Cardiac fibroblast (primary cell): ENCODE measurements at places on chromosomes 12 and 14.

- DNase-seq = peak; percentile 81
These were observed 14.0 kb downstream of the SMCO2 start for GRCh38 chr12:27460471-27460978.

DNA sequence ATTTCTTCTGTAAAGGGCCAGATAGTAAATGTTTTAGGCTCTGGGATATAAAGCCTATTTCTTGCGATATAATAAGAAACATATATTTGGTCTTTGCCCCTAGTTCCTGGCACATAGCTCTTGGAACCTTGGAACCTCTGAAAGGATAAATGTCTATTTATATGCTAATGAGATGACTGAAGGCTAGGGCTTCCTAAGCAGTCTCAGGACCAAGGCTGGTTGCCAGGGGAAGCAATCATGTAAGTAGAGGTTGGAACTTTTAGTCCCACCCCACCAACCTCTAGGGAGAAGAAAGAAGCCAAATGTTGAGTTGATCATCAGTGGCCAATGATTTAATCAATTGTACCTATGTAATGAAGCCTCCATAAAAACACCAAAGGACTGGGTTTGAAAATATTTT lies 26.6 kb upstream of the NFYB start:
- no peak for DNase-seq

DNA sequence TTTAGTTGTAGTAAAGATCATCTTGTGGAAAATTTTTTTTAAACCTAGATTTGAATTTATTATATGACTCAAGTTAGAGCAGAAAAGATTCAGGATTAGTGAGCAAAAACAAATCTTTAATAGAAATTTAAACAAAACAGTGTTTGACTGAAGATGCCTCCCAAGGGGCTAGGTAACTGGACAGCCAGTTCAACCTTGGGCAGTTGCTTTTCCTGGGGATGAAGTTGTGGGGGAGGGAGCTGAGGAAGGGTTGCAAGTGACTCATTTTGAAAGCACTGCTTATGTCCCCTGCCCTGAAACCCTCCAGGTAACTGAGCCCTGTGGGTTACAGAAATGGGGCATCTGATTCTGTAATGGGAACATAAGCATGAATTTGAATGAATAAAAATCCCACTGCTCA lies 13.1 kb downstream of the CFAP54 start:
- peak; percentile 50 for DNase-seq

DNA sequence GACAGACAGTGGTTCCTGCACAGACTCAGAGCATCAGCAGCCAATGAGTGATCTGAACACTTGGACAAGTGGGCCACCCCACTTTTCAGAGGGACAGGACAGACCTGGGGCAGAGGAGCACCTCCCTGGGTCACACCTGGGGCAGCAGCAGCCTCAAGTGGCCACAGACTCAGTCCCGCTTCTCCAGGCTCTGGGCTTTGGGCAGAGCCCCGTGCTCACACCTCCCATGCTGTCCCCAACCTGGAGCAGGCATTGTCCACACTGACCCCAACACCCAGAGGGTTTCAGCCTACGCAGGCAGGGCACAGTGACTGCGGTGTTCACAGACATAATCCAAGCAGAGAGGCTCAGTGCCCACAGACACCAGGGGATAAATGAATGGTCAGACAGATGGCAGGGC lies 135.5 kb upstream of the SFSWAP start:
- no peak for DNase-seq

DNA sequence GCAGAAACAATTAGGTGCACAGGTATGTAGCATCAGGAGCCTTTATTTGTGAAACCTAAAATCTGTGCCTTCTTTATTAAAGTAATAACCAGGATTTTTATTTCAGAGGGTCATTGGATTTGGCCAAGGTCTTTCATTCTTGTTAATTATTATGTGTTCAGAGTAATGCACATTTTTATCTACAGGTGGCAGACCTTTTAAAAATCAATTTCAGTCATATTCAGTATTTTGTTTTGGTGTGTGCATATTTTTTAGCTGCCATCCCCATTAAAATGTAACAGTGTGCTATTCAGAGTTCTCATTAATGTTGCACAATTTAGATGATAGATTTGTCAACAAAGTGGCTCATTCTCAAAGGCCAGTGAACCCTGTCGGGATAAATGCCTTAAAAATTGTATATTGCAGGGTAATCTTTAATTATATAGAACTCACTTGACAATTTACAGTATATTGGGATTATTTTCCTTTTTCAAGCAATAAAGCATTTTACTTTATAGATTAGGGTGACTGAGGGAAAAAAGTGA lies 319.3 kb upstream of the SOX5 start:
- no peak for DNase-seq

GRCh38 chr12:93990832-93991803 lies 157.3 kb upstream of the PLXNC1 start:
- DNase-seq = peak; percentile 73

GRCh38 chr12:10140001-10140400 lies 10.0 kb upstream of the CLEC7A start:
- DNase-seq = peak; percentile 75

DNA sequence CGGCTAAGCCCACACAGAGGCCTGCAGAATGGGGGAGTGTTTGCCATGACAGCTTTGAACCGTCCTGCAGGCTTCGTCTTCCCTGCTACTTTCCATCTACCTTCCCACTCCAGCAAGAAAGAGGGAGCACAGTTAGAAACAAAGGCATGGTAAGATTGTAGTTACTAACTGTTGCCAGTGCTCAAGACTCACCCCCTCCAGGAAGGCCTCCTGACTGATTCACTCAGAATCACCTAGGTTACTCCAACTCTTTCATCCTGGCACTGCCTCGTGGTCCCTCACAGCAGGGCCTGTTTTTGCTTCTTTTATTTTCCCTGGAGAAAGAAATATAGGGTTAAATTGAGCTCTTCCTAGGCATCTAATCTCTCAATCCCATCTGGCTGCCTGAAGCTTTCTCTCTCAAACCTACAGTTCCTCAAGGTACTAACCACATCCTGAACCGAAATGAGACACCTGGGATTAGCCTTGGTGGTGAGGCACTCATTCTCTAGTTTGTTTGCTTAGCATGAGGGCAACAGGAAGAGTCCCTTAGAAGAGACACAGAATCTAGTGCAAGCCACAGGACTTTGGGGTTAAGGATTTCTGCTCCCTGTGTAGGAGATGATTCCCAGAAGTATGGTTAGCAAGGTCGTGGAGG lies 7.8 kb downstream of the GALNT6 start:
- DNase-seq = no peak

- DNase-seq = no peak
These were observed 435.9 kb downstream of the TMTC2 start for GRCh38 chr12:83122623-83122934.

- no peak for DNase-seq
These were observed 11.0 kb downstream of the TPH2 start for GRCh38 chr12:71949646-71950045.

- DNase-seq = no peak
These were observed 28.8 kb downstream of the MAP3K9 start for GRCh38 chr14:70780396-70781075.

DNA sequence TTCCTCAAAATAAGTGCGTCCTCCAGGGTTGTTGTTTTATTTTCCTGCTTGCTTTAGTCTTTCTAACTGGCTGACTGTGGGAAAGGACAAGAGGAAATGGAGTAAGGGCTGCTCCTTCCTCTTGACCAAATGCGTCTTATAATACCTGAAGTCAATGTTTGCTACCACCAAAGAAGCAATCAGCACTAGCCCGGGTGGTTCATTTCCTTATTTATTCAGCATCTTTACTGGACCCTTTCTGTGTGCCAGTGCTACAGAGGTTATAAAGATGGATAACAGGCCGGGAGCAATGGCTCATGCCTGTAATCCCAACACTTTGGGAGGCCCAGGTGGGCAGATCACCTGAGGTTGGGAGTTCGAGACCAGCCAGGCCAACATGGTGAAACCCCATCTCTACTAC lies 15.1 kb upstream of the RPS6KA5 start:
- DNase-seq = no peak

DNA sequence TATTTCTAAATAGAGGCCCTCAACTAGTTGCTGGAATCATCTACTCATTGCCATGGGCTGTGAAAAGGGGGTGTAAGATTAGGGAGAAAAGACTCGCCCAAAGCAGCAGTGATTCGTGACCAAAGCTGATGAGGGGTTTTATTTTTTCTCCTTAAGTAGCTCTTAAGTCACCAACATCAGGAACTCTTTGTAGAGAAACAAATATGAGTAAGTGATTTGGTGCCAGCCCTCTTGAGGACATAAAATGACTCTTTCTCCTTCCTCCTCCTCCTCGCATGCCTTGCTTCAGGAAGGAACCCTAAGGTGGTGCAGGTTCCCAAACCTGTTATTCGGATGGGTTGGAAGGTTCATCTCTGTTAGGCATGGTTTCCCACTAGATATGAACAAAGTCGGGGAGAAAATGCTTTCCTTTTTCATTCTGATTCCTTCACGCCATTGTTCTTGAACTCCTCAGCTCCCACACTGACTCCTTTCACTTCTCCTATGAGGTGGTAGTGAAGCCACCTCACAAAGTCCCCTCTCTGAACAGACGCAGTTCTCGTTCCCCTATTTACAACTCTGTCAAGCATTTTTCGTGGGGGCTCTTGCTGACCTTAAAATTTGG lies 113.4 kb downstream of the ETV6 start:
- DNase-seq = no peak

DNA sequence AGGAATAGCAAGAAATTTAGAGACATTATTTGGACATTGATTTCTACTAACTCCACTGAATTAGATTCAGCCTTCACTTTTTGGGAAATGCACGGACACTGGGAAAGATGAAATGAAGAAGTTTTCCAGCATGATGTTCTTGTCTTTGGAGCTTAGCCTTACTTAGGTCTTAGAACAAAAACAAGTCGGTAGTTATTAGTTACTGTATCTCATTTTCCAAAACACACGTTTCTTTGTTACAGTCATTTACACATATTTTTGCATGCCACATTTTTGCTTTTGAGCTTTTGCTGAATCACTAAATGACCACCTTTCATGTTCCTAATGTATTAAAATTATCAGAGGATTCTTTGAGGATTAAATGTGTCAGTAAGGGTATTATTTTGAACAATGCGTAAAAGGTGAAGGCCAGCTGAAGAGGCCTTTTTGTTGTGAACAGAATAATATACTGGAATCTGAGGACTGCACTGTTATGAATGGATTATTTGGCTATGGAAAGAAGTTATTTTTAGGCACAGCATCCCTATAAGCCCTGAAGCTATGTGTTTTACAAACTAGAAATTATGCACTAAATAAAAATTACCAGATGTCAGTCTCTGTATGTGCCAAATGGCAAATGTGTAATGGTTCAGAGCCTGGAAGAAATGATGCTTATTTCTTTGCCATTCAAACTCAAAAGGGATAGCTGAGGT lies 138.2 kb downstream of the SRGAP1 start:
- DNase-seq = no peak

- no peak for DNase-seq
These were observed 162.4 kb downstream of the KICS2 start for GRCh38 chr12:64059685-64060084.

DNA sequence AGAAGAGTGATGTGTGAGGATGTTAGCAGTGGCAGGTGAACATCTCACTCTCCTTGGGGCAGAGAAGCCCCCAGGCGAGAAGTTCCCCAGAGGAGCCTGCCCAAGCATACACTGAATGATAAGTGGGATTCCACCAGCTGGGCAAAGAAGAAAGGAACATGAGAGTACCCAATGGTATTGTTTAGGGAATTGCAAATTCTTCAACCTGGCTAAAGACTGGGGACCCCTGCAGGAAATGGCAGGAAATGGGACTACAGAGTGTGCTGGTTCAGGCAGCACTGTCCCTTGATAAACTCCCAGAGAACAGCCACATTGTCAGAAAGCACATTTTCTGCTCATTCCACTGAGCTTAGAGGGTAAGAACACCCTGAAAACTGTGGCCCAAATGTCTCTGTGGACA lies 121.3 kb downstream of the RPS29 start:
- DNase-seq = peak; percentile 3

DNA sequence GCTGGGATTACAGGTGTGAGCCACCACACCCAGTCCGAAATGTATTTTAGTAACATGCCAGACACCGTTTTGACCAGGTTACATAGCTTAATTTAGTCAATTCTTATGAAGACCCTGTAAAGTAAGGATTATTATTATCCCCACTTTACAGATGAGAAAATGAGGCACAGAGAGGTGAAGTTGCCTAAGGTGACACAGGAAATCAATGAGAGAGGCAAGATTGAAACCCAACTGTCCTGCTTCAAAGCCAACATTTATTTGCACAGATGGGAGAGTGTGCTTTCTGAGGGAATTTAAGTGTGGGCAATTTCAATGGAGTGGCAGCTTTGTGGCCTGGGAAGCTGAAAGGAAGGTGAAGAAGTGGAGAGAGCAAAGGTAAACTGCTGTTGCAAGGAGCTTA lies 19.1 kb upstream of the EPS8 start:
- DNase-seq = no peak

GRCh38 chr12:5262885-5263284 lies 169.0 kb upstream of the NTF3 start:
- no peak for DNase-seq

- no peak for DNase-seq
These were observed 9.1 kb upstream of the BDKRB2 start for GRCh38 chr14:96195441-96196081.

GRCh38 chr12:2061402-2061801 lies 8.6 kb downstream of the CACNA1C start:
- DNase-seq = no peak

- no peak for DNase-seq
These were observed 79.8 kb downstream of the TMEM260 start for GRCh38 chr14:56659378-56659777.

DNA sequence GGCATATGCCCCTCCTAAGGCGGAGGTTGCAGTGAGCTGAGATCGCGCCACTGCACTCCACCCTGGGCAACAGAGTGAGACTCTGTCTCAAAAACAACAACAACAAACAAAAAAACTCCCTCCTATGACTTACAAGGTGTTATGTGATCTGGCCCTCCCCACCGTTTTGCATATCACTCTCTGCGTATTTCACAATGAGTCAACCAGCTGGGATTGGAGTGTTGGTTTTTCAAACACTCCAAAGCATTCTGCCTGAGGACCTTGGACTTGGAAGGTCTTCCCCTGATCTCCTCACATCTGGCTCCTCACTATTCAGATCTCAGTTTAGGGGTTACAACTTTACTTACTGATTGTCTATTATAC lies 14.0 kb downstream of the MANSC1 start:
- peak; percentile 36 for DNase-seq

DNA sequence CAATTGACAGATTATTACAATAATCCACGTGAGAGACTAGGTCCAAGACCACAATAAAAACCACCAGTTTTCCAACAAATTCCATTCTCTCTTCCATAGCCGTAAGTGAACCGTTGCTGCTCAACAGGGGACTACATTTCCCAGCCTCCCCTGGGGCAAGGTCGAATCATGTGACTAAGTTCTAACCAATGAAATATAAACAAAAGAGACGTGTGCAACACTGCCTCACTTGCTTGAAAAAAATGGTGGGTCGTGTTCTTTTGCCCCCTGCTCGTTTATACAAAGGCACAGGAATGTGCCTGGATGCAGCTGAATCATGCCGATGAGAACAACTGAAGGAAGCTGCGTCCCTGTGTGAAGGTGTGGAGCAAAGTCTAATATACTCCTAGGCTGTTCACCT lies 51.1 kb downstream of the HSPB8 start:
- peak; percentile 44 for DNase-seq

GRCh38 chr14:104385111-104385510 lies 194.5 kb upstream of the C14orf180 start:
- DNase-seq = no peak

GRCh38 chr12:116455540-116456329 lies 103.4 kb upstream of the MAP1LC3B2 start:
- peak; percentile 98 for DNase-seq

- DNase-seq = no peak
These were observed 111.4 kb downstream of the STXBP6 start for GRCh38 chr14:24938593-24938992.
